ENCODE measurements at places on chromosomes 4 and X.

DNA sequence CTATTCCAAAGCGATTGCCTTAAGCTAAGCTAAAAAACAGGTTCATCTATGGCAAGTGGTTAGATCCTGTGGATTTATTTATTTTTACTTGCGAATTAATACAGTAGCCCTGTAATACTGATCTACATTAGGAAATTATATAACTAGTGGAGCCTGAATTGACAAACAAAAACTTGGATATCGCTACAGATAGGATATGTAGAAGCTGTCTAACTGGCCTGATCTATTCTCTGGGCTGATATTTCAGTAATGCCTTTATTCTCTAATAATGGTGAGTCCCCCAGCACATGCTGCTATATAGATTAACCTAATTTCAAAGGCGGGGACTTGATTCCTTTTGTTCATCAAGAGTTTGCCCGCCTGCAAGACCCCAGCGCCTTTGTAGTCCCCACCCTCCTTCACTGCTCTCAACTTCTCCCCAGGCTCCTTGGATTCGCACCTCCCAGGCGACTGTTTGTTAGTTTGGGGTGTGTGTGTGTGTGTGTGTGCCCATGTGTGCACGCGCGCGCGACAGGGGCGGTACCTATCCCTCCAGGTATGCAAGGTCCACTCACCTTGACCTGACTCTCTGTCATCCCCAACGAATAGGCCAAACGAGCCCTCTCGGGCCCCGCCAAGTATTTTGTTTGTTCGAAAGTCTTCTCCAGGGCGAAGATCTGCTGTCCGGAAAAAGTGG lies 3.8 kb downstream of the NKX6-1 start:
- DNase-seq: no peak

DNA sequence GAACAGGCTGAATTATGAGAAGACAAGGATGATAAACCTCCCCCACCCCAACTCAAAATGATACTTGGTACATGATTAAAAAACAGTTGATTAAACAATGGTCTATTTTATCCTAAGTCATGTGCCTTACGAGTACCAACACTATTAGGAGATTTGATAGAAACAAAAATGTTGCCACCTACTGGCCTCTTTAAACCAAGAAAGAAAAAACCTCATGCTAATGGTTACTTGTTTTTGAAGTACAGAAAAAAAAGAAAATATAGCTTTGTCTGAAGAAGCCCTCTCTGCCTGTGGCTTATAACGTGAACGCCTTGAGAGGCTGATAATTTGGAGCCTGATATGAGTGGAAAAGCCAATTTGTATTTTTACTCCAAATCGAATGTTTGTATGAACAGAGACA lies 538.2 kb downstream of the DMD start:
- DNase-seq: no peak

GRCh38 chr4:63937961-63938360 lies 471.3 kb downstream of the TECRL start:
- DNase-seq: no peak

DNA sequence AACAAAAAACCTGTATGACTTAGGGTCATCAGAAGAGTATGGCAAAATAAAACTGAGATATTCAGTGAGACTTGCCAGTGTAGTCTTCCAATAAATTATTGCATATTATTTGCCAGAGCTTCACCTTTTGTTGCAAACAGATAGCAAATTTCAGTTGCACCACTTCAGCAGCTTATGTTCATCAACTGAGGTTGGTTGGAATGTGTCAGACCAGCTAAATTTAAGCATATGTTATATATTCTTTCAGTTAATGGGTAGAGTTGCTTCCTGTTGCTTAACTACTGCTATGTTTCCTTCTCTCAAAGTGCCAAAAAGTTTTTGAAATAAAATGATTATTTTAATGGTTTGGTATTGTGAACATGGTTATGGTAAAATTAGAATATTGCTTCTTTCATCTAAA lies 61.5 kb downstream of the GALNT7 start:
- no peak for DNase-seq

- no peak for DNase-seq
Measured at GRCh38 chr4:149031399-149031798, 589.2 kb upstream of the NR3C2 start.

- DNase-seq: no peak
Measured at GRCh38 chrX:77786365-77786680, 307 bp upstream of the ATRX start.

GRCh38 chr4:189162888-189163287 lies 777.8 kb upstream of the FRG1 start:
- DNase-seq: no peak

DNA sequence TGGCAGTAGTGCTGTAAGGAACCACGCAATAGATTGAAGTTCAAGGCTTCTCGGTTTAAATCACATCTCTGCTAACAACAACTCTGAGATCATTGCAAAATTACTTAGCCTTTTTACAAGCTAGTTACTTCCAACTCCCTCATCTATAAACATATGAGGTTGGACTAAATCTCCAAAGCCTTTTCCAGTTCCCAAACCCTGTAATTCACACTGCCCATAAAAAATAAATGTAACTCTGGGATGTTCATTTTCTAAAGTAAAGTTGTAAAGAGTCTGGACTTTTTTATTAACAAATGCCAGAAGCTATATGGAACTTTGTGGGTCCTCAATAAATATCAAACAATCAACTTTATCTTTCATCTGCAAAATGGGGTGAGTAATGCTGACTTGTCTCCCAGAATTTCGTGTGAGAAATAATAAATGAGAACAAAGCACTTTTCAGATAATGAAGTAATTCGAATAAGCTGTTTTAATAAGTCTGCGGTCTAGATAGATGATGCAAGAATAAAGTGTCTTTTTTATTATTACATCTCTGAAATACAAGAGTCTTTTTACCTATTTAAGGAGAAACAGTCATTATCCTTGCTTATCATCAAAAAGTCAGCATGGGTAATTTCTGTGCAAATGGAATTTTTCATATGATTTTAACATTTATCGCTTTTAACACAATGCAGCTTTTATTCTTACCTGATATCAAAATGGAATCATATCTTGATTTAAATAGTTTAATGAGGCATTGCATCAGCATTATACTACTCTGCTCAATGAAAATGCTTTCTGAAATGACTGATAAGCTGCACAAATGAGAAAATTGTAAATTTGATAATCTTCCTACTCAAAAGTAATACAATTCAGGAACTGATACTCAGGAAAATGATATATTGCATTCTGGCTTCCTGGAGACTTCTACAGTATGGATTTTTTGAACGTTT lies 252.6 kb downstream of the BANK1 start:
- no peak for DNase-seq

DNA sequence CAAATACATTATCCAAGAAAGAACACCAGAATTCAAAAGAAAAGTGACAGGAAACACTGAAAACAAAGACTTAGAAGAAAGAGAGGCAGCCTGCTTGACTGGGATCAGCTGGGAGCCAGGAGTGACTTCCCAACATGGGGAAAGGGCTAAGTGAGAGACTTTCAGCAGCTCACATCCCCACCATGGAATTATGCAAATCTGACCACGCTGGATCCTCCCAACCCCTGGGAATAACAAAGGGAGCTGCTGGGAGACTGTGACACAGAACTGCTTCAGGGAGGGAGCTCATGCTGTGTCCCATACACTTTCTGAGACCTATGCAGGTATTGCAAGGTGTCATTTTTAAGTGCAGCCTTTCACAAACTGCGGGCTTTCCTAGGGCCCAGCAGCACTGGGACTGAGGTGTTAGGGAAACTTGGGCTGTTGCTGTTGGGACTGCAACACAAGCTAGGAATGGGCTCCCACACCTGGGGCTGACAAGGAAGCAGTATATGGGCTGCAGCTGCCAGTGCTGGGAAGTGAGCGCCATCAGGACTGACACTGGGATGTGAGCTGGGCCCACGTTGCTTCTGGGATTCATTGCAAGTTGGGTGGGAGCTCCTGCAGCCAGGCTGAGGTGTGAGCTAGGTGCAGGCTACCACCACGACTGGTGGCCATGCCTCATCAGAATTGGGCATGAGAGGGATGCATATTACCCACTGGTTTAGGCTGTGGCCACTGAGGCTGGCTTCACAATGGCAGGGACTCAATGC lies 139.1 kb downstream of the KDR start:
- no peak for DNase-seq

GRCh38 chr4:7938609-7939376 lies 868 bp downstream of the AFAP1 start:
- no peak for DNase-seq

- no peak for DNase-seq
Measured at GRCh38 chr4:110515676-110516075, 39.7 kb downstream of the ENPEP start.

DNA sequence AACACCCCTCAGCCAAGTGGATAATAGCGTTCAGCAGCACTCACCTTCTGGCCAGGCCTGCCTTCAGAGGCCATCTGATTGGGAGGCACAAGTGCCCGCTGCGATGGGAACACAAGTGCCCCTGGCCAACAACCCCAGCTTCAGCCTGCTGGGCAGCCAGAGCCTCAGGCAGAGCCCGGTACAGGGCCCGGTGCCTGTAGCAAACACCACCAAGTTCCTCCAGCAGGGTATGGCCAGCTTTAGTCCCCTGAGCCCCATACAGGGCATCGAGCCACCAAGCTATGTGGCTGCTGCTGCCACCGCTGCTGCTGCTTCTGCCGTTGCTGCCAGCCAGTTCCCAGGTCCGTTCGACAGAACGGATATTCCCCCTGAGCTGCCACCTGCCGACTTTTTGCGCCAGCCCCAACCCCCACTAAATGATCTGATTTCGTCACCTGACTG lies 55.9 kb upstream of the MTM1 start:
- DNase-seq: no peak

DNA sequence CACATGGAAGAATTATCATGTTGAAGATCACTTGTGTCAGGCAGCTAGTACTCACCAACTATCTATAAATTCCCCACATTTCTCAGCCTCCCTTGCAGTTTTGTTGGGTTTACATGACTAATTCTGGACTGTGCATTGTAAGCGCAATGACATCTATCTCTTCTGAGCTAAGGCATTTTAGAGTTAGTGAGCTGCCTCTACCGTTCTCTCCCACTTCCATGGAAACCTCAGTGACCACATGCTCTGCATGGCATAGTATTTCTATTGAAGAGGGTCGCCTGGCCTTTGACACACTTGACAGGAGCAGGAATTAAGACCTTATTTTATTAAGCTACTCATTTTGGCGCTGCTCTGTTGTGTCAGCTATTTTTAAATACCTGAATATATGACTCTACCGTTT lies 67.5 kb upstream of the NPY2R start:
- no peak for DNase-seq

DNA sequence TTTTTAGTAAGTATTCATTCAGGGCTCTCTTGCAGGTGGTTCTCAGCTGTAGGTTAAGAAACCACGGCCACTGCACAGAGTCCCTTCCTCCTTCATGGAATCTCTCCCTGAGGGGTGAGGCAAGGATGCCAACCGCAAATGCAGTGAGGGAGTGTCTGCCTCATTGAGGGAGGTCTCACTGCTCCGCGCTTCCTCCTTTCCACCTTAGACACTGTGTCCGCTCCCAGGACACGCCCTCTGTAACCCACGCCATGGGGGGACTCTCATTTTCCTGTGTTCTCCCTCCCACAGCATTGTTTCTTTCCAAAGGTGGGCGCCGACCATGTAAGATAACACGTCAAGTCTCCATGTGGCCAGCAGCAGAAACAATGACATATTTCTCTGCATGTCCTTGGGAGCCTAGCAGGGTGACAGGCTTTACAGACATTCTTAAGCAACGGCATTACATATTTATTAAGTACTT lies 63.2 kb downstream of the SEPSECS start:
- DNase-seq: no peak

DNA sequence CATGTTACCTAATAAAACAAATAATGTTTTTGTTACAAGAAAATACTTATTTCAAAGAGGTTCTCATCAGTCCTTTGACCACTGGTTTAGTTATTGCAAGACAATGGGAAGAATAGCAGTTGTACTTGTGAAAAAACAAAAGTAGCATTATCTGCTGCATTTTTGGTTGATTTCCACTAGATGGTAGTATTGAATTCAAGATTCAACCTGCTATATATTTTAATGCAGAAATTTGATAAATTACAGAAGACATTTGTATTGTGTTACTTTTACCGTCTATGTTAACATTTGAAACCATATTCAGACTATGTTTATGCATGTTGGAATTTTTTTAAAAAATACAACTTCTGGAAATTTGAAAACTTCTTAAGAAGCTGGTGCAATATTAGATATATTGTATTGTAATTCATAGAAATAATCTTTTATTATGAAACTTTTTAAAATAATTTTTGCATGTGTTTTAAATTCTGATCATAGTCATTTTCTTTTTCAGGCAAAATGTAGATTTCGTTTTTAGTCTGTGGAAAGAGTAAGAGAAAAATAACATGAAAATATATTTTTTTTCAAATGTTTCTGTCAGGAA lies 56.4 kb downstream of the SPCS3 start:
- DNase-seq: no peak

DNA sequence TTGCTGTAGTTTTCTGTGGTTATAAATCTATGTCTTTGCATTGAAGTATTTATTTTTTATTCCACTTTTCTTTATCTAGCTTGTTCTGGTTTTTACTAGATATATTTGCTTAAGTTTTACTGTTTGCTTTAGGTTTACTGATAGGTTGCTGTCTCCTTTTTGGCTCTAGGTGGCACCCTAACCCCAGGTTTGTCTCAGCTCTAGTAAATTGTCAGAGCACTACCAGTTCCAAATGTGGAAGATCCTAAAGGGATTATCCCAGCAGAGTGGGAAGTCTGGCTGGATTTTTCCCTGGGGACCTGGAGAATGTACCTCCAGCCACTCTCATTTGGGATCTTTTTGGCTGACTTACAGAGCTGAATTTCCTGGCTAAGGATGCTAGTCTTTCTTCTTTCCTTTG lies 106.1 kb downstream of the PBDC1 start:
- DNase-seq: peak; percentile 69

- no peak for DNase-seq
Measured at GRCh38 chr4:127606823-127607222, 25.9 kb upstream of the INTU start.

DNA sequence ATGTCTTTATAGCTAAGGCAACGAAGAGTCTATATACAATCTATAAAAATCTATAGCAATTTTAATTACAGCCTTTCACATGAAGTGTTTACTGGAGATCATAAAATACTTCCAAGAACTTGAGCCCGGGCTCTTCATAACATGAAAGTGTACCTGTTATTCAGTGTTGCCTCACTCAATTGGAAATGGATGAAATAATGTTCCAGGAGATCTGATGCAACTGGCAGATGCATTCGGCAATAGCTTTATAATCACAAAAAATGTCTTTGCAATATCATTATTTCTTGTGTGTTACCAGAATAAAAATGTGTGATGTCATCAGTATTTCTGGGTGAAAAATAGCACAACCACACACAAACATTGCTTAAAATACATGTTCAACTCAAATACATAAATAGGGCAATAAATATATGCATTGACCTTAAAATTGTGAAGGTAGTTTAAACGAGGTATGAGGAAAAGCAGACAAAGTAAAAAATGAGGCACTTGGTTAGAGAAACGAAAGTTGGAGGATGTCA lies 1266.8 kb upstream of the PCDH7 start:
- no peak for DNase-seq

GRCh38 chrX:65723706-65724105 lies 56.3 kb downstream of the MSN start:
- no peak for DNase-seq

- DNase-seq: no peak
Measured at GRCh38 chr4:79088946-79089691, 149.9 kb upstream of the PAQR3 start.

Measured in activated CD8-positive, alpha-beta memory T cell treated with anti-CD3 and anti-CD28 coated beads for 24 hours (primary cell).